ENCODE measurements at places on chromosomes 1 and 21.

DNA sequence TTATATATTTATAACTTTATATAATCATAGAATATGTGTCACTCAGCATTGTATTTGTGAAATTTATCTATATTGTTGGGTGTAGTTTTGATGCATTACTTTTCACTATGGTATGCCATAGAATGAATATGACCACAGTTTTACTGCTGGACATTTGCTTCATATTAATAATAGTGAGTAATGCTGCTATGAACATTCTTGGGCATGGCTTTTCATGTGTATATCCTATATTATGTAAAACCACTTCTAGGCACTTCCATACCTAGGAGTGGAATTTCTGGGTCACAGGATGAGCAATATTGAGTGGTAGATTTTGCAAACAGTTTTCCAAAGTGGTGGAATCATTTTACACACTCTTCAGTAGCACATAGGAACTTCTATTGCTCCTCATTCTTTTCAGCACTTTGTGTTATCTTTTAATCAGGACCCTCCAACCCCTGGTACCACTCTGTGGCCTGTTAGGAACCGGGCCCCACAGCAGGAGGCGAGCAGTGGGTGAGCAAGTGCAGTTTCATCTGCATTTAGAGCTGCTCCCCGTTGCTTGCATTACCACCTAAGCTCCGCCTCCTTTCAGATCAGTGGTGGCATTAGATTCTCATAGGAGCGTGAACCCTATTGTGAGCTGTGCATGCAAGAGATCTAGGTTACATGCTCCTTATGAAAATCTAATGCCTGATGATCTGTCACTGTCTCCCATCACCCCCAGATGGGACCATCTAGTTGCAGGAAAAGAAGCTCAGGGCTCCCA, 56.0 kb upstream of the CNIH3 start:
- DNase-seq: no peak

DNA sequence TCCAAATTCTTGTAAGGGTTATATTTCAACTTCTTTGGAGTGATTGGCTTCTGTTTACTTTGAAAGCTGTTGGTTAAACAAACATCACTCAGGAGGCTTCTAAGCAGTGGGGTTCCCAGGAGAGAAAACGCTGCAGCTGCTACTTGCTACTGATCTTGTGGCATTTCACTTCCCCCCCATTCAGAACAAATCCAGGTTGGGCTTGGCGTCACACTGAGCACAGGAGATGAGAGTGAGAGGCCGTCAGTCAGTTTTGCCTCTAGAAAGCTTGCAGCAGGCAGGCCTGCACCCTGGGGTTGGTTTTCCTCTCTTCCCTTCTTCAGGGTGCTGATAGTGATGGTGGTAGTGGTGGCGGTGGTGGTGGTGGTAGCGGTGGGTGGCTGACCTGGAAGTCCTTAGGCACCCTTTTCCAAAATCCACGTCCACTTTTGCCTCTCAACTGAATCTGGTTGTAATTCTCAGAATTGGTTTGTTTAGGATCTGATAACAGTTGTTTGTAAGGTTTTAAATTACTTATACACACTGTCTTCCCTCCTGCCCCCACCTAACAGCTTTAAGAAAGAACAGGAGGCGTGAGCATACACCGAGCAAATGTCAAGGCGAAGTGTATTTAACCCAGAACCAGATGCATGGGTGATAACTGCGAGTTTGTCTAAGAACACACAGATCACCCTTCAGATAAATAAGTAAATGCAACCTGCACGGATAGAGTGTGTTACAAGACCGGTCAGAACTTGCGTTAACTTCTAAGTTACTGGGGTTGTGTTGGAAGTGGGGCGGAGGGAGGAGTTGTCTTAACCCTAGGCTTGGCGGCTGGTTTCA, 3.2 kb upstream of the PROX1 start:
- DNase-seq: peak; percentile 29

DNA sequence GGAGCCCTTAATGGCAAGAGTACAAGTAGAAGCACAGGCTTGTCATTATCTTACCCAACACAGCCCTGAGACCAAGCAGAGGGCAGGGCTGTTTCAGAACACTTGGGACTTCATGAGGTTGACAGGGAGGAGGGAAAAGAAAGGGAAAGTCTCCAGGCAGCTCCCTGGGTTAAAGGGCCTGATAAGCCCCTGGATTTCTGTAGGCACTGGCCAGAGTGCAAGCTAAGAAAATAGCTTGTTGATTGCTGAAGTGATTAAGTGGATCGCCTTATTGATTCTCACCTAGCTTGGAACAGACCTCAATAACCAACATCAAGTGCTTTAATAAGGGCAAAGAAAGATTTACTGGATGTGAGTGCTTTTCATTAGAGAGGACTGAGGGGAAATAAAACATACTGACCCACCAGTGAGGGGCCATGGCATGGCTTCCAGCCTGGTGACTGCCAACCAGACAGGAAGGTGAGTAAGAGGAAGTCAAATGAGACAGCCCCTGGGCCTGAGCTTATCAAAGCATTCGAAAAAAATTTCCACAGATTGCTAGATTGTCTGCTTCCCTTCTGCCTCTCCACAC, 121.4 kb upstream of the NFIA start:
- DNase-seq: no peak

DNA sequence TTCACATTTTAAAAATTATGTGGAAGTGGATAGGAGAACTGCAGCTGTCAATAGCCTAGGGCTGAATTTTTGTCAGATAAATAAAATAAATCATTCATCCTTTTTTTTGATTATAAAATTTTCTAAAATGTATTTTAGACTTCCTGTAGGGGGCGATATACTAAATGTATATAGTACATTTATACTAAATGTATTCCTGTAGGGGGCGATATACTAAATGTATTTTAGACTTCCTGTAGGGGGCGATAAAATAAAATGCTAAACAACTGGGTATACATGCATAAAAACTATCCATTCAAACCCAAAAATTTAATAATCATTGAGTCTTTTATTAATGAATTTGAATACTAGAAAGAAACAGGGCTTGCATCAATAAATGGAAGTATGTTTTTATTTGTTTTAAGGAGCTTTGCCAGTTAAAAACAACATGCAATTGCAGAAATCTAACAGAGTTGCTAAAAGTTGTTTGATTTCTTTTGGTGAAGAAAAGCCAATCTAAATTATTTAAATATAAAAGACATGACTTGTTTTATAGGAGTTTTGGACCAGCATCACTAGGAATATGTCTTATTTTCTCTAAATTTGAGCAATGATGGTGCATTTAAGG, 31.4 kb downstream of the CLCA1 start:
- peak; percentile 75 for DNase-seq

- DNase-seq: no peak
These were observed 35.4 kb downstream of the KIAA1614 start for GRCh38 chr1:180947901-180948640.

- DNase-seq: no peak
These were observed 11.2 kb downstream of the LRRC42 start for GRCh38 chr1:53957194-53957818.
